ENCODE measurements at places on chromosomes 5 and 9.
A peak's percentile ranks its signal among the peaks of the same experiment; 100 is the strongest.

- no peak for DNase-seq
Measured at GRCh38 chr9:137176302-137177182, 4.7 kb upstream of the TMEM210 start.

GRCh38 chr9:125126019-125126746 lies 17.1 kb downstream of the SCAI start:
- DNase-seq = peak; percentile 41

DNA sequence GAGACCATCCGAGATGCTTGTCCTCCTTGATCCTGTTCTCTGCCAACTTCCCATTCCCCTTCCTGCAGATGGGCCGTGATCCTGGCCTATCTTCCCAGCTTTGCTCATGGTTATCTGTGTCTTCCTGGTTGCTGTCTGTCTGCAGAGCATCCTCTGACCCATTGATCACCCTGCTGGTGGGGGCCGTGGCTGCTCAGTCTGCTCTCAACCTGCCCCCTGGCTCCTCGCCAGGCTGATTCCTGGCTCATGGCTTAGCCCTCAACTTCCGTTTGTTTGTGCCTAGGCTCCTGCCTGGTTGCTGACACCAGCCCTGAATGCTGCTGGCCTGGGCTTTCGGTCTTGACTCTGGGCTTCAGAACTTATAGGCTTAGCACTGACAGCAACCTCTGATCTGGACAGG lies 67.1 kb upstream of the SMIM15 start:
- DNase-seq = no peak

- DNase-seq = no peak
Measured at GRCh38 chr5:65391591-65391990, 90.1 kb downstream of the ADAMTS6 start.

DNA sequence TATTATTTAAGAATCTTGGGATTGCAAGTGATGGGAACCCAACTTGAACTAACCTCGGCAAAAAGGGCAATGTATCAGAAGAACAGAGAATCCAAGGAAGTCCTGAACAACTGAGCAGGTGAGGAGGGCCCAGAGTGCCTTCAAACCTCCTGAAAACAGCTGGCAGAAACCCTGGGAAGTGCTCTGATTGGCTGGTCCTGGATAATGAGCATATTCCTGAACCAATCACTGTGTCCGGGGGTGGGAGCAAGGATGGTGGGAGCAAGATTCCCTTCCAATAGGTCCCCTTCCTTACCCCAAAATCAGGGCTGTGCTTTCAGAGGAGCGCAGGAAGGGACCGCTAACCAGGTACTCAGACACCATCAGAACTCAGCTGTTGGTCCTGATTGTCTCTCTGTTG lies 31.9 kb upstream of the TBC1D2 start:
- DNase-seq = no peak

DNA sequence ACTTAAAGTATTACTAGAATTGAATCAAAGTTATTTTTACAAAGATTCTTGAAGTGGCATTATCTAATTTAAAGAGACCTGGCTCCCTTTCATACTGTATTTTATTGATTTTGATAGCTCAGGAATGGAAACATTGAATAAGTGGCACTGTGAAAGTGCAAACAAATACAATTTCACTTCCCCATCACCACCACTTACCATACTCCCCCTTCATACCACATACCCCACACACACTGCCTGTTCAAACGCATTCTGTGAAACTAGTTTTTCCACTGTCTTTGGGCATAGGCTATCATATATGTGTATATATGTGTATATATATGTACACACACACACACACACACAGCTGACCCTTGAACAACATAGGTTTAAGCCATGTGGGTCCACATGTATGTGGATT lies 62.1 kb upstream of the ATG10 start:
- no peak for DNase-seq

DNA sequence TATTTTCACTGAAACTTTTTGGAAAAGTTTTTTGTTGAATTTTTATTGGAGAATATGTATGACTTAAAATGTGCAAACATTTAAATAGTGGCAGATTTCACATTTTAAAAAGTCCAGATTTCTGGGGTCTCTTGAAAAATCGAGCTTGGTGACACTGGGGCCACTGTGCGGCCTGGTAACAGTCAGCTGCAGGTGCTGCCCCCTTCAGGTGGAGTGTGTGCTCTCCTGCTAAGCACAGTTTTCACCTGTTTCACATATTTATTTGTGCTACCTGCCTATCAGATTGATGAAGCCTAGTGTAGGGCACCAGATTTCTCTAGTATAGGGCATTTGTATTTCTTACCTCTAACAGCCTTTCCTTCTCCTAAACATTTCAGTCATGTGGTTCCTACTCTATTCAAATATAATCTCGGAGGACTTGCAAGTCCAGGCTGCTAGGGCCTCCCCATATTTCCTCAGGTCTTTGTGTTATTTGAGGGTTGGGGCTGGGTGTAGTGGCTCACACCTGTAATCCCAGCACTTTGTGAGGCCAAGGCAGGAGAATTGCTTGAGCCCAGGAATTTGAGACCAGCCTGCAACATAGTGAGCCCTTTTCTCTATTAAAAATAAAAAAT lies 95.8 kb upstream of the KLF9 start:
- DNase-seq = no peak

DNA sequence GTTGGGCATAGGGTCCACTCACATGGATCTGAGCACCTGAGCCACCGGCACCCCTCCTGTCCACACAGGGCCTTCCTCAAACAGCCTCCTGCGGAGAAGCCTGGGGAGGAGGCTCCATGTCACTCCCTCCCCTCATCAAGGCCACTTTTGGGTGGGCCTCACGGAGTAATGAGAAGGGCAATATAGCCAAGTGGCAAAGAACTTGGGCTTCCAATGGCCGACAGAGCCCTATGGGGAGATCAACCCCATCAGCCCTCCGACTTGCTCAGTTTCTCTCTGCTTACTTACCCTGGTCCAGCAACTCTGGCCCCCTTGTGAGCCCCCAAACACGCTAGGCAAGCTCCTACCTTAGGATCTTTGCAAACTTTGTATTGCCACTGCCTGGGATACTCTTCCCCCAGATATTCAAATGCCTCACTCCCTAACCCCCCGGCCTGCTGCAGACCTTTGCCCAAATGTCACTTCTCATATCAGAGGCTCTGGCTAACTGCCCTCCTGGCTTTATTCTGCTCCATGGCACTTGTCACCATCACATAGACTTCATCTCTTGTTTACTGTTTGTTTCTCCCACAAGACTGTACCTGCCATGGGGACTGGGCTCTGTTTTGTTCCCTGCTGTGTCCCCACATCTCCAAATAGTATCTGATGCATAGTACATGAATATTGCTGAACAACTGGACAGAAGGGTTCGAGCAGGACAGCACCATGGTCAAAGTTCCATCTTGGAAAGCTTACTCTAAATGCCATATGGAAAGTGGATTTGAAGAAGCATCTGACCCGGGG lies 220.8 kb downstream of the FSTL4 start:
- DNase-seq = no peak

- DNase-seq = no peak
Measured at GRCh38 chr9:1354606-1355005, 304.4 kb downstream of the DMRT2 start.

DNA sequence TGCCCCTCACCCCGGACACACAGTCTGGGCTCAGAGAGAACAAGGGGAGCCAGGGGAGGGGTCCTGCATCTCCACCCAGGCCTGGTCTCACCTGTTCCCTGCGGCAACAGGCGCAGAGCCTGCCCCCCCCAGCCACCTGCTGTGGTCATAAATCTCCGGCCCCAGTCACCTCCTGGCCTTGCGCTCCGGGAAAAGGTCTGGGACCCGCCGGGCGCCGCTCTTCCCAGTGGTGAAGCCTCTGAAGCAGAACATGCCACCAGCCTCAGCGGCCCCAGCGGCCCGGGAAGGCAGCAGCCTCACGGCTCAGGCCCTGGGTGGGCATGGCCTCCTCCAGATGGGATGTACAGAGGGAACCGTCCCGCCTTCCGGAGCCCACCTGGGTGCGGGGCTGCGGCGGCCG lies 20.6 kb downstream of the NOTCH1 start:
- no peak for DNase-seq

DNA sequence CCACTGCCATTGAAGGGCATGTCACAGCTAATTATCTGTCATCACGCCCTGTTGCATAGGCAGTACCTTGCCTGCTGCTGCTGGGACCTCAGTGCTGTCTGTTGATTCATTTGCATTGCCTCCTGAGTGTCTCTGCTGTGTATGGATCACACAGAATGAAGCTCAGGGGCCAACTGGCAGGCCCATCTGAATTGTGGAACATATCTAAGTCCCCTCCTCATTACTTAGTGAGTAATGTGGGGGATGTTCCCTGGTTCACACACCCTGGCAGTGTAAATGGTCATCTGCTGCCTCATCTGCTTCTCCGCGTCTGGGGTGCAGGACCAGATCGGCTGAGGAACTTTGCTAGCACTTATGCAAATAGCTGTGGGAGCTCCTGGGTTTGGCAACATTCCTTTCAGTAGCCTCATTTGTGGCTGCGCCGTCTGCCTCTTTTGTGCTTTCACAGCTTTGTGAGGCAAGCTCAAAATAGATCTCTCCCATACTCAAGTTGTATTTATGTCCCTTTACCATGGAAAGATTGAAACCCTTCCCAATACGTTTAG lies 25.4 kb downstream of the TYRP1 start:
- peak; percentile 88 for DNase-seq

DNA sequence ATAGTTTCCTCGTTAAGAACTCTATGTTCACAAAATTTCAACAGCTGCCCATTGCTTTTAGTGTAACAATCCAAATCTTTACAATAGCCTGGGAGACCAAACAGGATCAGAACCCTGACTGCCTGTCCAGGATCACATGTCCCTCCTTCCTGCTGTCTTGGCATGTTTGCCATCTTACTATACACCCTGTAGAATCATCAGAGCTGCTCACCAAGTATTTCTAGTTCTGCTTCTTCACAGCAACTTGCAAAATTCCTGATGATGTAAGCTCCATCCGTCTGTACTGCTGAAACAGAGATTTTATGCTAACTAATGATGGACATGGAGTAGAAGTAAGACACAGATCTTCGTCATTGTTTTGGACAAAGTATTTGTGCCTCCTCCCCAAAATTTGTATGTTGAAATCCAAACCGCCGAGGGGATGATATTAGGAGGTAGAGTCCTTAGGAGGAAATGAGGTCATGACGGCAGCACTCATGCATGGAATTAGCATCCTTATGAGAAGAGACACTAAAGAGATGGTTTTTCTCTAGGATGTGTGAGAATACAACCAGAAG lies 464.9 kb upstream of the BRINP1 start:
- no peak for DNase-seq

DNA sequence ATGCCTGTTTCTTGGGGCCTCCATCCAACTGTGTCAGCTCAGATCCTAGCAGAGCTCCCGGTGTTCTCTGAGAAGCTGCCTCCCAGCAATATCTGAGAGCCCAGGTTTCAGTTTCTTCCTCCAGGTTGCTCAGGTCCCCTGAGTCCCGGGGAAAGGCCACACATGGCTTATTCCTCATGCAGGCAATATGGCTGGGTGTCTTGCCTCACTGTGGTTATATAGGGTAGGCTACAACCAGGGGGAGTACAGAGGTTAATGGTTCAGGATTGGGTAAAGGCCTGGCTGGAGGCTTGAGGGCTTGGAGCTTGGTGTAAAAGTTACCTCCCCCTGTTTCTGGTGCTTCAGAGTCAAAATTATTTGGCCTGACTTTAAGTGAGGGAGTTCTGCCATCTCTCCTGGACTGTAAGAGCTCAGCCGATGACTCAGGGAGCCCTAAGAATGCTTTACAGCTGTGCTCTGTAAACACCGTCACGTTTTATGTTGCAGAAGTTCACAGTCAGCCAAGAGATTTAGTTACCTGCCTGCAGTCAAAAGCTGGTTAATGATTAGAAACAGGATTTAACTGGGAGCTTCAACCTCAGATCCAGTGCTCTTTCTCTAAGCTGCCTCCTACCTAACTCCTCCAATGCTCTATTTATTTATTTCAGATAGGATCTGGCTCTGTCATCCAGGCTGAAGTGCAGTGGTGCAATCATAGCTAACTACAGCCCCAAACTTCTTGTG lies 24.3 kb upstream of the UBAP2 start:
- no peak for DNase-seq

DNA sequence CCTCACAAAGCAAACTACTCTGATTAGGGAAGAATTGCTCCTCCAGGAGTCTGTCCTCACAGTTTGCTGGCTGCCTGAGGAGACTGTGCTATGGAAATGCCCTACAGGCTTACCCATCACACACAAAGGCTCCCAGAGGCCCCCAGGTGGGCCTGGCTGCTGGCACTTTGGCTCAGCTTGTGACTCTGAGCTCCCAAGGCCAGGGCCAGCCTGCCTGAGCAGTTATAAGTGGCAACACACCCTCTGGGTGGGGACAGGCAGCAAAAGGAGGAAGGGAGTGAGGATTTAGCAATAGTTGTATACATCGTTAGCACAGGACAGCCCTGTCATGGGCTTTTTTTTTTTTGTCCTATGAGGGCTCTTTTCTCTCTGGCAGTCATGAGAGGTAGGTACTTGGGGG lies 103.5 kb downstream of the DAPK1 start:
- no peak for DNase-seq

DNA sequence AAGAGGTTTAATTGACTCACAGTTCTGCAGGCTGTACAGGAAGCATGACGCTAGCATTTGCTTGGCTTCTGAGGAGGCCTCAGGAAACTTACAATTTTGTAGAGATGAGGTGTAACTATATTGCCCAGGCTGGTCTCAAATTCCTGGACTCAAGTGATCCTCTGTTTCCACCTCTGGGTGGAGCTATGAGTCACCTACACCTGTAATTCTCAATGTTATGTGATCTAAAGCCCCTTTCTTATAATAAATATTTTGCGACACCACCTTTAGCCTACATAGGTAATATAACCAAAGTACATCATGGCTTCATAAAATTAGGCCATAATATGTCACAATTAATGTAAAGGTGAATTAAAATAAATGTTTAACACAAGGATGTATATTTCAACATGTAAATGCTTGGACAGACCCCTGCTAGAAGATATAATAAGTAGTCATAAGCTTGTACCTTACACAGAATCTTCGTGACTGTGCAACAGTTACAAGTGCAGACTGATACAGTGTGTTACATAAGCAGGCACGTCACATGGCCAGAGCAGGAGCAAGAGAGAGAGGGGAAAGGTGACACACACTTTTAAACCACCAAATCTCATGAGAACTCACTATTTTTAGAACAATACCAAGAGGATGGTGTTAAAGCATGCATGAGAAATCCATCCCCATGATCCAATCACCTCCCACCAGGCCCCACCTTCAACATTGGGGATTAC lies 29.8 kb upstream of the SPINK4 start:
- no peak for DNase-seq
